ENCODE measurements at places on chromosomes 5 and 9.
A peak's percentile ranks its signal among the peaks of the same experiment; 100 is the strongest.

GRCh38 chr5:57324181-57324580 is 150.3 kb downstream of the GPBP1 start:
- no peak for DNase-seq

- DNase-seq = no peak
Measured at GRCh38 chr9:85420750-85421149, 321.0 kb downstream of the AGTPBP1 start.

- peak; percentile 27 for DNase-seq
Measured at GRCh38 chr9:5438301-5439162, 807 bp upstream of the PLGRKT start.

DNA sequence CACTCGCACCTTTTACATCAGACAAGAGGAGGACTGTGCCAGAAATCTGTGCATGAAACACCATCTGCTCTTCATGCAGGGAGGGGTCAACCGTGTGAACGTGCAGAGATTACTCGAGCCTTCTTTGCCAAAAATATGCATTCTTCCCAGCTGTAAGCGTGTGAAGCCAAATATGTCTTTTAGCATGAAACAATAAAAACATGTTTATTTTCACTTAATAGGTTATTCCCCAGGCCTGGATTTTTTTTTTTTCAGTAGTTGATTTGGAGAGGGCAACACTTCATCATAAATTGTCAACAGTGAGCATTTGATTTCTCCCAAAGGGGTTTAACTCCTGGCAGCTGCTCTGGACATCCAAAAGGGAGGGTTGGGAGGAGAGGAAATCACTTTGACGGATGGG is 23.8 kb downstream of the PLAC8L1 start:
- no peak for DNase-seq

GRCh38 chr9:15834541-15834940 is 281.7 kb downstream of the CCDC171 start:
- no peak for DNase-seq

Measured in activated effector memory CD4-positive, alpha-beta T cell treated with Interleukin-2 at 50 U/mL for 16 hours (primary cell).